ENCODE measurements at places on chromosomes 5 and 9.

GRCh38 chr5:149855366-149855765 is 89.2 kb downstream of the PDE6A start:
- no peak for DNase-seq

DNA sequence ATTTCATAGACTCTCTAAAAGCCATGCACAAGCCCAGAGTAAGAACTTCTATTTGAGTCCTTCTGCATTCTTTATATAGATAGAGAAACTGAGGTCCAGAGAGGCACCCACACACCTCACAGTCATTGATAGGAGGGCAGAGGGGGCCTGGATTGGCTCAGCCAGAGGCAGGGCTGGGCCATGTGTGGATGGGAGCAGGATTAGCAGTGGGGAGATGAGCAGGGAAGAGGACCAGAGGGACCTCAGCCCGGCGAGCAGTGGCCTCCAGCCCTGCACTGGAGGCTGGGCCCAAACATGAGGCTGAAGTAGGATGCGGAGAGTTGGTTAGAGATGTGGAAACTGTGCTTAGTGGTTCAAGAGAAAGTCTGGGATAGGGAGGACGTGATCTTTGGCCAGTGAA is 34.0 kb downstream of the PPARGC1B start:
- DNase-seq, result no peak

GRCh38 chr5:146802945-146803522 is 75.5 kb downstream of the PPP2R2B start:
- DNase-seq, result no peak

DNA sequence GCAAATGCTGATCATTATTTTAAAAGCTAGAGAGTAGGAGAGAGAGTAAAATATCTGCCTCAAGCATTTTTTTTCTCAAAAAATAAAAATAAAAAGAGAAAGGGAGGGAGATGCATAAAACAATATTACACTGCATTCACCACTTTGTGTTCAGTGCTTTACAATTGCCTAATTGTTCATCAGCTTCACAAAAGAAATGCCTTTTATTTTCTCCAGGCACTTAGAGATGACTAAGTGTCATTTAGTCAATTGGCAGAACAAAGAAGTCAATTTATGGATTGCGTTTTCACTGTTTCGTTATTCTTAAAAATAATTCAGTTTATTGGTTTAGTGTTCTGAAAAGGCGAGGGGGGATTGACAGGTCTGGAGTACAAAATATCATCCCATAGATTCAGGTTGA is 232.5 kb upstream of the CCNH start:
- no peak for DNase-seq

DNA sequence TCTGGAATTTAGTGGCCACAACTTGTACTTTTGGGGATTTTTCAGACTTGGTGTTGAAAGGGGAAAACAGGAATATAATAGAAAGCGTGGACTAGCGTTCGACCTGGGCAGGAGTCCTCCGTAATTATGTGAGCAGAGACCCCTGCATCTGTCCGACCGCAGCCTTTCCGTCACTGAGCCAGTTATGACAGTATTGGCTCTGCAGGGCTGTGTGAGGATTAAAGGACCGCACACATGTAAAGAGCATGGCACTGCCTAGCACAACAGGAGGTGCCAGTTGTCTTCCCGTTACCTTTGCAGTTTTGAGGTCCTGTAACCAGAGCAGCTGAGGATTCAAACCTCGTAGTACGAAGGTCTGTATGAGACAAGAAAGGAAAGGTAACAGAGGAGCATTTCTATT is 1.2 kb downstream of the B4GALT7 start:
- no peak for DNase-seq

GRCh38 chr5:153079396-153079795 is 411.1 kb upstream of the GRIA1 start:
- DNase-seq, result no peak

- no peak for DNase-seq
Measured at GRCh38 chr5:163512526-163512925, 7.1 kb downstream of the MAT2B start.

- no peak for DNase-seq
Measured at GRCh38 chr5:9720361-9720760, 90.2 kb upstream of the TAS2R1 start.

DNA sequence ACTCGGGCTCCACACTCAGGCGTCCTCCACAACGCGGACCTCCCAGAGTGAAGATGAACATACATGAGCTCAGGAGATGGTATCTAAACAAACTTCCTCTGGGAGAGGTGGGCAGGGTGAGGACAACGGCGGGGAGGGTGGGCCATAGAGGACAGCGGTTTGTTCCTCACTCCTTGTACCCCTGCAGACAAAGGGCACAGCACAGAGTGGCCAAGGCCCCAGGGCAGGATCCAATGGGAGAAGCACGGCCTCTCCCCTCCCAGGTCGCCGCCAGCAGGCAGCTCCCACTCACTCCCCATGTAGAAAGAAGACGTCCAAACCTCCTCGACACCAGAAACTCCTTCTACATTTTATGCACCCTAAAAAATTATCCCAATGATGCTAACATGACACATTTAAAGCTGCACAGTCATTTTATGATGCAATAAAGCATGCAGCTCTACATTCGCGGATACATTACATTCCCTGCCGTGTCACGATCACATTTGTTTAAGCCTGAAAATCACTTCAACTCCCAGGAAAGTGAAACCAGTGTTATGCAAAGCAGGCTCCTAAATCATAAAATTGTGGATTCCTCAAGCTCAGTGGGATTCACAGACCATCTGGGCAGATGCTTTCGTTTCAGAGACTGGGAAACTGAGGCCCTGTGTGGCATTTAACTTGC is 87.5 kb upstream of the SARDH start:
- DNase-seq, result no peak

GRCh38 chr5:139726248-139726647 is 69.4 kb upstream of the PSD2 start:
- DNase-seq, result no peak

DNA sequence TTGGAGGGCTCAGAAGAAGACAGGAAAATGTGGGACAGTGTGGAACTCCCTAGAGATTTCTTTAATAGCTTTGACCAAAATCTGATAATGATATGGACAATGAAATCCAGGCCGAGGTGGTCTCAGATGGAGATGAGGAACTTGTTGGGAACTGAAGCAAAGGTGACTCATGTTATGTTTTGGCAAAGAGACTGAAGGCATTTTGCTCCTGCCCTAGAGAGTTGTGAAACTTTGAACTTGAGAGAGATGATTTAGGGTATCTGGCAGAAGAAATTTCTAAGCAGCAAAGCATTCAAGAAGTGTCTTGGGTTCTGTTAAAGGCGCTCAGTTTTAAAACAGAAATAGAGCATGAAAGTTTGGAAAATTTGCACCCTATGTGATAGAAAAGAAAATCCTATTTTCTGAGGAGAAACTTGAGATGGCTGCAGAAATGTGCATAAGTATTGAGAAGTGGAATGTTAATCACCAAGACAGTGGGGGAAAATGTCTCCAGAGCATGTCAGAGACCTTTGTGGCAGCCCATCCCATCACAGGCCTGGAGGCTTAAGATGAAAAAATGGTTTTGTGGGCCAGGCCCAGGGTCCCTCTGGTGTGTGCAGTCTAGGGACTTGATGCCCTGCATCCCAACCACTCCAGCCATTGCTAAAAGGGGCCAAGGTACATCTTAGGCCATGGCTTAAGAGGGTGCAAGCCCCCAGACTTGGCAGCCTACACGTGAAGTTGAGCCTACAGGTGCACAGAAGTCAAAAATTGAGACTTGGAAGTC is 463.7 kb upstream of the TLE4 start:
- no peak for DNase-seq

DNA sequence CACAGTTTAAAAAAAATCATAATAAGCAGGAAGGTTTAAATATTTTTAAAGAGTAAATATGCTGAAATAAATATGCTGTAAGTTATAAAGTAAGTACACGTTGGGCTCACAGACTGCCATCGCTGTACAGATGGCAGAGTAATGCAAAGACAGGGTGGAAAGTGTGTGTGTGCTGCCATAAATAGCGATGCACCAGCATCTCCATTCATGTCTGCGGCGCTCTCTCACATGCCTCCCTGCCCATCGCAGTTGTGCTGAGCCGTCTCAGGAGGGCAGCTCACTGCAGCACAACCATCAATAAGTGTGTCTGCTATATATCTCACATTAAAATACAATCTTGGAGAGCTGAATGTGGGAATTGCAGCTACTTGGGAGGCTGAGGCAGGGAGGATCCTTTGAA is 14.3 kb downstream of the MOCS2 start:
- no peak for DNase-seq

GRCh38 chr5:146398826-146399225 is 48.3 kb upstream of the TCERG1 start:
- no peak for DNase-seq
